GM12878 (cell line): ENCODE measurements at places on chromosomes 6 and 20.

GRCh38 chr20:40673442-40673841 is 15.6 kb downstream of the MAFB start:
- no peak for DNase-seq

DNA sequence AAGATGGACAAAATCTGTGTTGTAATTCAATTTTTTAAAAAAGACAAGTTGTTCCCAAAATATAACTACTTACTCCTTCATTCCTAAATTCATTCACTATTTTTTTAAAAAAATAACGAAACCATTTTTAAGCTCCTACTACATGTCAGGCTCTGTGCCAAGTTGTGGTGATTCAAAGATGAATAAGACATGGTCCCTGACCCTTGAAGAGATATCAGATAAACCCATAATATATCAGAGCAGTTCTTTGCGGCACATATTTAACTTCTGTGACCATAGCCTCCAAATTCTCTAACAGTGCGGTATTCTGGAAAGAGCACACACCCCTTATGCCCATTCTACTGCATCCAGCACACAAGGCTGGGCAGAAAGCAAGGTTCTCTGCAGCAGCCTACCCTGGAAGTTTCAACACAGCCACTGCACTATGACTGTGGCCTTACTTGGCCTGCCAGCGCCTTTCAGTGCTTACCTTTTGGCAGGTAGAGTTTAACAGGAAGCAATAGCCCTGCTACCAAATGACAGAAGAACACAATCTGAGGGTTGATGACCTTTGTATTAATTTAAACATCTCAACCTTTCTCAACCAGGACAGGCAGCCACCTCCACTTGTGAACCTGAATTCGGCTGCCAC is 406.5 kb downstream of the BTBD9 start:
- DNase-seq = no peak

DNA sequence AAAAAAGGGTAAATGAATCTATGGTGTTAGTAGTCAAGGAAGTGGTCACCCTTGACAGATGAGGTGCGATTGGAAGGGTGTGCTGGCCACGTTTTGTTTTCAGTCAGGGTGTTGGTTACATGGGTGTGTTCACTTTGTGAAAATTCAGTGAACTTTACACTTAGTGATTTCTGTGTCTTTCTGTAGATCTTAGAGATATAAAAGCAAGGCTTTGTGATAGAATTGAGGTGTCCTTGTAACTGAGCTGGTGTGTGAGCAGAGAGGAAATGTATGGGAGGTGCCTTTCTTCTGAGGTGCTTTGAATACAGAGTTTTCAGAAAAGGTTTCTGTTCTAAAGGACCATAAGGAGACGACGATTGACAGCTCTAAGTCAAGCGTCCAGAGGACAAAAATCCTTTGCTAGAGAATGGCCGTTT is 90.5 kb downstream of the SAMD3 start:
- DNase-seq = no peak

GRCh38 chr20:41055679-41056078 is 27.1 kb downstream of the TOP1 start:
- DNase-seq = no peak

DNA sequence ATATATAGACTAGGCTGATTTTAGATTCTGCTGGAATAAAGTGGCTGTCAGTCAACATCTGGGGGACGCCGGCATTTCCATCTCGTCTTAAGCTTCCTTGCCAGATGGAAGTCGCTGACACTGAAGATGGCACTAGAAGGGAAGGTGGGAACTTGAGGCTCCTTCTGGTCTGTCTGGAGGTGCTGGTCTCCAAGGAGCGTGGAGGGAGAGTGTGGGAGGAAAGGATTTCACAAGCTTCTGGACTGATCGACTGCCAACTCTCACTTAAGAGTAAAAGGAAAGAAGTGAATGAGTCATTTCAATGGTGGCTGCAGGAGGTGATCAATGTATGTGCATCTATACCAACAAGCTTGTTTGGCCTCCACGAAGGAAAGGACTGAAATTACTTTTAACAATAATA is 40.4 kb downstream of the DUSP22 start:
- no peak for DNase-seq

- no peak for DNase-seq
Observed at GRCh38 chr6:13461805-13462204, 25.6 kb downstream of the GFOD1 start.

DNA sequence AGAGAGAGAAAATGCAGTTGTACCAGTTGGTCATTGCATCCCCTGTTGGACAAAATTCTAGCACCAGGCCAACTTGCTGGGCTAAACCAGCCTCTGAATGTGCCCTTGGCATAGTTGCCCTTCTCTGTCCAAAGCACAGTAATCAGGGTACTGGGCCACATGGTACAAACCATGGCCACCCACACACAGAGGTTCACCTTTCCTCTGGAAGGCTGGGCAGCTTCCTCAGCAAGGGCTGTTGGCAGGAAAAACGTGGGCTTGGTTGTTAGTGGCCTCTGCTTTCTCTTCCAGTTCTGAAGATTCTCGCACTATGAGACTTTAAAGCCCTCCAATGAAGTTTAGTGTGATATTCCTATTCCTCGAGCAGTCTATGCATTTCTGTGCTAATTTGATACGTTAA is 706 bp downstream of the DDO start:
- DNase-seq = no peak

DNA sequence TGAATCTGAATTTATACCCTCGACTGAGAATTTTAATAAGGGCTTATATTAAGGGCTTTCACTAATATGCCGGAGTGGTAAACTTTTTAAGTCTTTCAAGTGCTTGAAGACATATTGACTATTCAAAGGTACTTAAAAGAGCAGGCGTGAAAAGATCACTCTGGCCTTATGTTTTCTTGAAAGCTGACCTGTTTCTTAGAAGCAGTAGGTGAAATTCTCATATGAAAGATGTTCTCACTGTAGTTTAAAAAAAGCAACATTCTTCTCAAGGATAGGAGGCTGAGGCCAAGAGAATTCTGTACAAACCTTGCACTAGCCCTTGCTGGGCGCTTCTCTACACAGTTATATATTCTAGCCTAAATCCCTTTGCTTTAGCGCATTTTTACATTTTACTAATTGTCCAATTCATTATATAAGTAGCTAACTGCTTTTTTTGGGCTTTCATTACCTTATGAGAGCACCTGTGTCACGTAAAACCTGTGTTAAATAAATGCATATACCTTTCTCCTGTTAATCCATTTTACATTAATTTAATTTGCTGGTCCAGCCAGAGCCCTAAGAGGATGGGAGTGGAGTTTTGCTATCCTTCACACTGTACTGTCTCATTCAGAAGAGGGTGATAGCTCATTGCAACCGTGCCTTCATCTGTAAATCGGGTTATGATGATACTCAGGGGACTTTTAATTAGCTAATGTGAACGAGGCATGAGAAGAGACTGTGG is 59.6 kb upstream of the HFE start:
- DNase-seq = no peak

DNA sequence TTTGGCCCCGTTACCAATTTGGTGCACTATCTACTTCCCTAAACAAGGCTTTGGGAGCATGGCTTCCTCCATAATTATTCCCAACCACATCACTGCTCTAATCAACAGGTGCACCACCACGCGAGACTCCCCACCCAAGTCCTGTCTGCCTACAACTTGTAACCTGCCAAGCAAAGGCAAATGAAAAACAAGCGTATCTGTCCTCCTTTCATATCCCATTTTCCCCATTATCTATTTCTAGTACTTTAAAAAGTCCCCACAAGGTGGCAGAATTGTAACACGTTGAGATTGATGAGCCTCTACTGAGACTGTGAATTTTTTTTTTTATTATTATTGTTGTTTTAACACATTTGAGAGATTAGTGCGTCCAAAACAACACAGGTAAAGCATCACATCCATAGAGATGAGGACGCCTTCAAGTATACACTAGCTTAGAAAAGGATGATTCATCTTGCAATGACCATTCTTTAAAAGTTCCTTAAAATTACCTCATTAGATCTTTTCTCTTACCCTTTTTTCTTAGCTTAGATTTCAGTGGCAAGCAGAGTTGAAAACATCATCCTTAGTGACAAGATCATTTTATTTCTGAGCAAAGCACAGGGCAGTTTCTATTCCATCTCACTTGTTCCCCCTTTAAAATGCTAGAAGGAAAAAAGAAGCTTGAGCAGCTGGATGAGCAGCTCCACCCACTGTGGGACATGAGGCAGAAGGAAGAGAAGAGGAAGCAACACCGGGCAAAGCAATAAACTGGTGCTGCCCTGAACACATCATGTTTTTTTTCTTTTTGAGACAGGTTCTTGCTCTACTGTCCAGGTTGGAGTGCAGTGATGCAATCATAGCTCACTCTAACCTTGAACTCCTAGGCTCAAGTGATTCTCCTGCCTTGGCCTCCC is 210.8 kb downstream of the ARHGAP18 start:
- no peak for DNase-seq

- DNase-seq = no peak
Observed at GRCh38 chr6:30888816-30889495, 4.6 kb downstream of the DDR1 start.

- DNase-seq = no peak
Observed at GRCh38 chr6:7131390-7131789, 23.6 kb downstream of the RREB1 start.

DNA sequence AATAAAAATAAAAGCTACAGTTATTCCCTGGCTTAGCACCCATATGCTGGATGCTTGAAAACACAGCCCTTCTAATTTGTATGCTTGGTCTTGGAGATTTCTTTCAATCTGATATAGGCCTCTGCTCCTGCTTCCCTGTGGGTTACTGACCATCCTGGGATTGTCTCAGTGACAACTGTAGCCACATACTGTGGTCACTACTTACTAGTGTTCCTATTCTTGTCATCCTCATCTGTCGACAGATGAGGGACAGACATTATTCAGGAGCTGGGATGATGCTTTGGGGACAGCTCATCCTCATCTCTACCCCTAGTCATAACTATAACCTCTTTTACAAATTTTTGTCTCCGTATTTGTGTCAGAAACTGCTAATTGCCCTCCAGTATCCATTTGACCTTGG is 388.9 kb upstream of the MAP3K7 start:
- no peak for DNase-seq

DNA sequence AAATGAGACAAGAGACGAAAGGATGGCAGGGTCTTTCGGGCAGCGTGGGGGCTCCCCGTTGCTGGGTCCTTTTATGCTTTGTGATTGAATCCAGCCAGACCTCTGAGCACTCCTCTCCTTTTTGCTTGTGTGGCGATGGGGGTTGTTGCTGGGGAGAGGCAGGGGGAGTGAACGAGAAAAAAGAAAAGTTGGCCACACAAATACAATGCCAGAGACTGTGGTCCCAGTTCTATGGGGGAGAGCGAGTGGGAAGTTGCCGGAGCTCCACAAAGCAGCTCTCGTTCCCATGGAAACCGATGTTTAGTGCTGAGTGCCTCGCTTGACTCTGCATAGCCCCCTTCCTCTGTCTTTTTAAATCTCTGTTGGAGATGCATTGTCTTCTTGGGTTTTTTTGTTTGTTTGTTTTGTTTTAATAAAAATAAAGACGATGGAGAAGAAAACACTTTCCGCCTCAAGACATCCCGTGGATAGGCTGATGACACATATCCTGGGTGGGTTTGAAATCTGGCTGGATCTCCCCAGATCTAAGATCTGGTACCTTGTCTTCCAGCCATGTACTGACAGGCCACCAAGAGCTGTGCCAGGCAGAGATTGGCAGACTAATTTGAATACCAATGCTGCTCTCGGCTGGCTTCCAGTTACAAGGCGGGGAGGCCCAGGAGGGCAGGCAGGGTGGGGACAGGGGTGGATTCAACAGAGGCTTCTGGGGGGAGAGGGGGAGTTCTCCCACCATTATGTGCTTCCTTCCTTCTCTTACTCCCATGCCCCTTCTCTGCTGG is 529.3 kb downstream of the QKI start:
- DNase-seq = no peak

GRCh38 chr6:23692184-23692583 is 433.8 kb upstream of the NRSN1 start:
- DNase-seq = no peak

GRCh38 chr6:167157863-167158262 is at the start of gene GPR31:
GPR31 (minus strand) TSS chr6:167157980; CDS start chr6:167157831, 149 bp downstream.
- no peak for DNase-seq

DNA sequence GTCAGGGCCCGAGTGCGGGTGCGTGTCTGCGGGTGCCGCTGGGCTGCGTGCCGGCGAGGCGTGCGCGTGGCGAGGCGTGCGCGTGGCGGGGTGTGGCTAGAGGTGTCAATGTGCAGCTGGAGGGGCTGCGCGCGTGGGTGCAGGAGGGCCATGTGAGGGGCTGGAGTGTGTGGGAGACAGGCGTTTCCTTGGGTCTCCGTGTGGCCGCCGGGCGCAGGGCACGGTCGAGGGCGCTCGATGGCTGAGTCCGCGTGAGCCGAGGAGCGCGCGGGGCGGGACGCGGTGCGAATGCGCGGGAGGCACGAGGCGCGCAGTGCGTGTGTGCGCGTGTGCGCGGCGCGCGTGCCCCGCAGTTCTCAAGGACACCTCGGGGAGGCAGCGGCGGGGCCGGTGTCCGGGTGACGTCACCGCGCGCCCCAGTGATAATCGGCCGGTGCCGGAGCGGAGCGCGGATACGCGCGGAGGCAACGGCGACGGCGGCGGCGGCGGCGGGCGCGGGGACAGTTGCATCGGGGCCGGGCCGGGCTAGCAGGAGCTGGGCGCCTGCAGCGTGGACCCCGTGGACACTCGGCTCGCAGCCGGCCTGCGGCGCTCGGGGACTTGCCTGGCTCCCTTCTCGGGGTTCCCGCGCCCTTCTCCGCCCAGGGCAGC is 38.7 kb downstream of the YTHDF1 start:
- DNase-seq = no peak

DNA sequence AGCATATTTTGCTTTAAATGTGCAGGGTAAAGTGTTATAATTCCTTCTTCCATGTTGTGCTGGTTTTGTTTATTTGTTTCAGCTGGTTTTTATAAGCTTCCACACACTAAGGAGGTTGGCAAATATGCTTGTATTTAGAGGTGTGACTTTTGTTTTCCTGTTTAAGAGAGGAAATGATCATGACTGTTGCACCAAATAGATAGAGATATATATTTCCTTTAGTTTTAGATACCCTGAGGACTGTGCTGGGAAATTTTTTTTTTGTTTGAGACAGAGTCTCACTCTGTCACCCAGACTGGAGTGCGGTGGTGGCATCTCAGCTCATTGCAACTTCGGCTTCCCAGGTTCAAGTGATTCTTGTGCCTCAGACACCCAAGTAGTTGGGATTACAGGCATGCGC is 5.8 kb downstream of the TBPL1 start:
- DNase-seq = no peak

DNA sequence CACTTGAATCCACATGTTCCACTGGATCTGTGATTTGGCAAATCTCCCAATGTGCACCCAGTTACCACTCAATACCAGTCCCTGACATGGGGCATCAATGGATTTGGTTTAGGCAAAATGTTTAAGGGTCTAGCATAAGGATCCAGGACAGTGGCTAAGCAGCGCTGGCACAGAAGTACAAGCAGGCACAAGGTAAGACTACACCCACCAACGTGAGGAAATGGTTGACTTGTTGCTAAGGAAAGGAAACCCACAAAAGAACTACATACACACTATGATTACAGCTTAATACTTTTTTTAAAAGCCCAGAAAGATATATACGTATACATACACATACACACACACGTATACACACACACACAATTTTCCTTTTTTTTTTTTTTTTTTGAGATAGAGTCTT is 79.0 kb downstream of the DNAAF9 start:
- DNase-seq = no peak
